ENCODE measurements at places on chromosomes 13 and 19.

DNA sequence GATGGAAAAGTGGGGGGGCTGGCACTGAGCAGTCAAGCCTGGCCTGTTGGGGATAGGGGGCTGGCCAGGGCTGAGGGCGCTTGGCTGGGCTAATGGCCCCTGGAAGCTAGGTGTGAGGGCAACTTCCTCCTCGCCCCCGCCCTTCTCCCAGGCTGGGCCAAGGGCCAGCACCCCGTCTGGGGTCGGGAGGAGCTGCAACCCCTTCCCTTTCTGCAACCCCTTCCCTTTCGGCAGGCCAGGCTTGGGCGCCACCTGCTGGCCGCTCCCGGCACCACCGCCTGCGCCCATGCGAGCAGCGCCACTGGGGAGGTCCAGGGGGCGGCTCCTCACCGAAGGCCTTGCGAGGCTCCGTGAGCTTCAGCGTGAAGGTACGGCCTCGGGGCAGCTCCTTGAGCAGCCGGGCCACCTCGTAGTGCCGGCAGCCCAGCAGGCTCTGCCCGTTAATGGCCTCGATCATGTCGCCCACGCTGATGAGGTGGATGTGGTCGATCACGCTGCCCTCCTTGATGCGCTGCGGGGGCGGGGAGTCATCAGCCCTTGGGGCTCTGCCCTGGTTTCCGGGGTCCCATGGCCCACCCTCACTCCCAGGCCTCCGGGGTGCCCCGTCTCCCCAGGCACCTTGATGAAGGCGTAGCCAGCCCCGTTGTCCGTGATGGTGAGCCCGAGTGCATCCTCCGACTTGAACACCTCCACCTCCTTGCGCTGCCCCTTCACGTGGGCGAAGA lies 5.0 kb upstream of the PTGER1 start:
- DNase-seq: peak; percentile 83

GRCh38 chr19:15995536-15995935 lies 46.7 kb downstream of the OR10H4 start:
- DNase-seq: no peak

GRCh38 chr19:53865918-53866864 lies 1.5 kb upstream of the MYADM start:
- DNase-seq: peak; percentile 74

- DNase-seq: no peak
These were observed 30.9 kb upstream of the MED4 start for GRCh38 chr13:48125794-48126228.

- DNase-seq: no peak
These were observed 35.1 kb downstream of the IL17D start for GRCh38 chr13:20738616-20739015.
